ENCODE measurements at places on chromosomes 12 and 14.

DNA sequence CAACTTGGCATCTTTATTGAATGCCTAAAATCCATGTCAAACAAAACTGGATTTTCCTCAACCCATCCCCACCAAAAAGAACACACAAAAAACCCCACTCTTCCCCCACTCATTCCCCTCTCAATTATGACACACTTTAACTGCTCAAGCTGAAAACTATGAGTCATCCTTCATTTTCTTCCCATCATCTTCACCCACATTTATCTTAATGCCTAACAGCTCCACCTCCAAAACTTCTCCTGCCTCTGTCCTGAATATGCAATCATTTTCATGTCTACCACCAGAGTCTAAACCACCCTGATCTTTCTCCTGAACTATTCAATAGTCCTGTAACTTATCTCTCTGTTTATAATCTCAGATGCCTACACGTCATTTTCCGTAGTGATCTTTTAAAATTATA is 239.7 kb downstream of the BCAT1 start:
- no peak for DNase-seq

DNA sequence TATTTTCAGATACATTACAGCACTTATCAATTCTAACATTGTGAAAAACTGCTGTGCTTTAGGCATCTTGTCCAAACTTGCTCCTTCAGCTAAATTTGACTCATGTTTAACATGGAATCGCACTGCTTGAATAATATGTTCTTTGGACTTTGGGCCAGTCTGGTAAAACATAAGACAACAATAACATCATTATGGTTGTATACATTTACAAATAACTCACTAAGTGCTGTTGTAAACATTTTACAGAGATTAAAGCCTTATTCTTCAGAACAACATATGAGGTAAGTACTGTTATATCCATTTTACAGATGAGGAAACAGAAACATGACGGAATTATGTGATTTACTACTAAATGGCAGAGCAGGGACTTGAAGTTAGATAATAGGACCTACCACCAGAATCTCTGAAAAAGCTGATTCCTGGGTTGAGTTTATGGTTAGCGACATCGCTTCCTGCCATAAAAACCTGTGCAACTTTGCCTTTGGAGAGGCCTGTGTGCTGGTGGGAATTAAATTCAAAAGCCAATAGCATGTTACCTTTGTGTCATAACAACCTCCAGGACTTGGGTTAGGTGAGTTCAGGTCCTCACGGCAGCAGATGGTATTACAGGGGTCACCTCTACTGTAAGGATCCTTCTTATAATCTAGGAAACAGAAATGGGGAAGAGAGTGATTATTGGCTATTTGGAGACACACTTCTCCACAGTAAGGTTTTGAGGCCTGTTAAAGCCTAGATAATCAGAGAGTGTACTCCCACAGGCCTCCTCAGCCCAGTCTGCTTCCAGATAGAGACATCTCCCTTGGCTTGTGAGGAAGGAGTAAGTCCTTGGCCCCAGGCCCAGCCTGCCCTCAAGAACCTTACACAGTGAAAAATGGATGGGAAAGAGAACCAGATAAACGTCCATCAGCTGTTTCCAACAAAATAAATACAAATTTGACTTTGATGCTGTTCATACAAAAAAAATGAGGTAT is 61.8 kb downstream of the PLBD1 start:
- no peak for DNase-seq

- DNase-seq = no peak
Measured at GRCh38 chr14:32947792-32948191, 9.1 kb downstream of the NPAS3 start.

- DNase-seq = no peak
Measured at GRCh38 chr12:86837246-86837645, 581.1 kb upstream of the MGAT4C start.

- no peak for DNase-seq
Measured at GRCh38 chr14:91482263-91483013, 27.7 kb downstream of the PPP4R3A start.

DNA sequence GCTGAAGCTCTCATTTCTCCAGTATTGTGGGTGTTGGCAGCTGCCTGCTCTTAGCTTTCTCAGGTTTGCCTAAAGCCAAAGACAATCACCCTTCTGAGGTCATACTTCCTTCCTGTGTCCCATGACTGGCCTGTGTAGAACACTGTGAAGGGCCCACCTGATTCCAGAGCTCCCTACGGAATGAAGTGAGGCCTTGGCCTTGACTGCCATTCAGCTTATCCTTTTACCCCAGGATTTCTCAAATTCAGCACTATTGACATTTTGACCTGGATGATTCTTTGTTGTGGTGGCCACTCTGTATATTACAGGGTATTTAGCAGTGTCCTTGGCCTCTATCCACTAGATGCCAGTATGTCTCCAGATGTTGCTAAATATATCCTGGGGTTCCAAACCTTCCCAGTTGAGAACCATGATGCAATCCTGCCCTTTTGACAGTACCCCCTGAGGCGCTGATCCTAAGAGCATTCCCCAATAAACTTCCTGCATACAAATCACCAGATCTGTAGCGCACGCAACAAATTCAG is 112.3 kb upstream of the KRR1 start:
- no peak for DNase-seq

DNA sequence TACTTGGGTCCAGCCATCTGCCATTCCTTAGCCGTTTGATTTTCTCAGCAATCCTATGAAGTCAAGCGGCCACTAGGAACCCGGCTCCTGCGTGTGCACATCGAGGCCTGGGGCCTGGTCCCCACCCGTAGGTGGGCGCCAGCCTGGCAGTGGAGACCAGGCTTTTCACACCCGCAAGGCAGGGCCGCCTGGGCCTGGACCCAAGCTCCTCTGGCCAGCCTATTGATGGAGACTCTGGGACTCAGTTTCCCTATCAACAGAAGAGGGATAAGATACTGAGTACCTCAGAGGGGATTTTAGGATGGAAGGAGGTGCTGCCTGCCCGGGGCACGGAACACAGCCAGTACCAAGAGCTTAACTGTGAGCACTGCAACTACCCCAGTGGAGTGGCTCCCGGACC is 104.3 kb upstream of the C14orf180 start:
- no peak for DNase-seq

DNA sequence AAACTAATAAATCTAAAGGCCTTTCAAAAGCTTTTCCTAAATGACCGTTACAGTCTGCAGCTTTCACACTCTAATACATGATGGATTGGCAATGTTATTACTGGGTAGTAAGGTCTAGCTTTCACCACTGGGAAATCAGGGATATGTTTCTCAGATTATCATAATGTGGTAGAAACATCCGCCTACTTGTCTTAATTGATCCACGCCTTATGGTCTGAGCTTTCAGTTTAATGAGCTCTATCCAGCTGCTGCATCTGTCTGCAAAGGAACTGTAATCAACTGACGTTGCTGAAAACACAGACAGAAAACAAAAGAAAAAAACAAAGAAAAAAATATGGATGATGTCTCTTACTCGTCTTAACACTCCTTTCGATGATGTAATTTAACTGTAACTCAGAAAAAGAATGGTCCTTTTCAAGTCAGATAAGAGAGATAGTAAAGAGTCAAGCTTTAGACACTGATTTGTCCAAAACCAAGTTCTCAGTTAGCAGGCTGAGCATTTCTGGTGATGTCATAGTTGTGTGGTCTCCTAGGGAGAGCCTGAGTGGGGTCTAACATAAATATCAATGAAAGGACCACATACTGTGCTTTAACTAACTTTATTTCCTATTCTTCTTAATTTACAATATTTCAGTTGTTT is 85.9 kb downstream of the C2CD5 start:
- DNase-seq = no peak

DNA sequence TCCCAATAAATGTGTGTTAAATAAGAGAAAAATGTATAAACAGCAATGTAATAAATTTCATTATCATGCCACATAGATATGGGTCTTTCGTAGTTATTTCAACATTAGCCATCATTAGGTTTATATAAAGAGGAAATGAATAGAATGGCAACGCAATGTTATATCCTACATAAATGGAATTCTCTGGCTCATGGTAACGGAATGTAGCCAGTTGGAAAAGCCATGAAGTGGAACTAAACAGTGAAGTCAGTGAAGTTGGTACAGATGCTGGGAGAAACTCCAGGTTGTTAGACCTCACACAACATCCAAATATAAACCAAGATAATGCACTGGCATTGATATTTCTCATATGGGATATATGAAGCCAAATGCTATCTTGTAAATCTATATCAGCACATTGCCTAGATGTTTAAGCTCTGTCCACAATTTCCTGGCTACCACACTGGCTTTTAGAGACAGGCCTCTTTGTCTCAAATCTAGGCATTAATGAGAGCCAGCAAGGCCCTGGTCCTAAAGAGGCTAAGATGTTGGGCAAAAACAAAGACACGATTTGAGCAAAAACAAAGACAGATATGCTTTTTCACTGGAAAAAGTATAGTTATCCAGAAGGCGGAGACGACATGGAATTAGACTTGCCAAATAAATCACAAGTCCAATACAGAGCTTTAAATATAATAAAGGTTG is 861.0 kb downstream of the RPS29 start:
- DNase-seq = no peak

DNA sequence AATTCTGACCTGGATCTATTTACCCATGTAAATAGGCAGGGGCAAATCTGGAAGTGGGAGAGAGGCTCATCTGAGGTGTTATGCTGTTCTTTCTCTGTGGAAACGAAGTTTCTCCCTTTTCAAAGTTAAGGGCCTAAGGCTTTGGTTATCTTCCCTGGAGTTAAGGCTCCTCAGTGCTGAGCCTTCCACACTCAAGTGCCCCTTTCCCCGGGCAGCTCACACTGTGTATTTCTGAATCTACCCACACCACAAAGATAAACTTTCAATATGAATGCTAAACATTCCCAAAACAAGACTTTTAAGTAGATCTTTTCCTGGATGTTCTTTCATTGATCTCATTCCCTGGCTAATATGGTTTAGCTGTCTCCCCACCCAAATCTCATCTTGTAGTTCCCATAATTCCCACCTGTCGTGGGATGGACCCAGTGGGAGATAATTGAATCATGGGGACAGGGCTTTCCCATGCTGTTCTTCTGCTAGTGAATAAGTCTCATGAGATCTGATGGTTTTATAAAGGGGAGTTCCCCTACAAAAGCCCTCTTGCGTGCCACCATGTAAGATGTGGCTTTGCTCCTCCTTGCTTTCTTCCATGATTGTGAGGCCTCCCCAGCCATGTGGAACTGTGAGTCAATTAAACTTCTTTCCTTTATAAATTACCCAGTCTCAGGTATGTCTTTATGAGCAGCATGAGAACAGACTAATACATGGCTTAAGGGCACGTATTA is 251.1 kb downstream of the NAV3 start:
- no peak for DNase-seq

DNA sequence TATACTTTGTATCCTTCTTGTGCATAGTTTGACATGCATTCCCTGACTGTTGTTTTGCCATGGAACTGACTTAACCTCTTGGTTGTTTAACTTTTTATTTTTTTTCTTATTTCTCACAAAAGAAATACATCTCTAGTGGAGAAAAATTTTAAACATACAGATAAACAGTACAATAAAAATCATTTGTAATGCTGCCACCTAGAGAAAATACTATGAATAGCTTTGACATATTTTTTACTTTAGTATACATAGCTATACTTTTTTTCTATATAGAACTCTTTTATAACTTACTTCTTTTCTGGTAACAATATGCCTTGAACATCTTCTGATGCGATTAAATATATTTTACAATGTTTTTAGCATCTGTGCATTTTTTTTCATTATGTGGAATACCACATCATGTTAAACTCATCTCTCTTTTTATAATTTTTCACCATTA is 184.5 kb downstream of the AKAP6 start:
- no peak for DNase-seq

- DNase-seq = no peak
Measured at GRCh38 chr12:52745554-52745953, 31.6 kb downstream of the KRT76 start.

DNA sequence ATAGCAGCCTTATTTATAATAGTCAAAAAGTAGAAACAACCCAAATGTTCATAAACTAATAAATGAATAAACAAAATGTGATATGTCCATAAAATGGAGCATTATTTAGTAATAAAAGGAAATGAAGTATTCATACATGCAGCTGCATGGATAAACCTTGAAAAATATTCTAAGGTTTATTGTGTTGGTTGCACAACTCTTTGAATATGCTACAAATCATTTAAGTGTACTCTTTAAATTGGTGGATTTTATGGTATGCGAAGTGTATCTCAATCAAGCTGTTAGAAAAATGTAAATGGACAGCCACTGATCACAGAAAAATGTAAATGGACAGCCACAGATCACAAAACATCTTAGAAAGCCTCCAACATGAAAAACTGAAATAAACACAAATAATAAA is 73.2 kb upstream of the SLC38A4 start:
- DNase-seq = no peak

- DNase-seq = no peak
Measured at GRCh38 chr12:118637767-118638370, 261.5 kb downstream of the SUDS3 start.

GRCh38 chr12:52585946-52586345 is 12.3 kb upstream of the KRT74 start:
- DNase-seq = peak; percentile 87

DNA sequence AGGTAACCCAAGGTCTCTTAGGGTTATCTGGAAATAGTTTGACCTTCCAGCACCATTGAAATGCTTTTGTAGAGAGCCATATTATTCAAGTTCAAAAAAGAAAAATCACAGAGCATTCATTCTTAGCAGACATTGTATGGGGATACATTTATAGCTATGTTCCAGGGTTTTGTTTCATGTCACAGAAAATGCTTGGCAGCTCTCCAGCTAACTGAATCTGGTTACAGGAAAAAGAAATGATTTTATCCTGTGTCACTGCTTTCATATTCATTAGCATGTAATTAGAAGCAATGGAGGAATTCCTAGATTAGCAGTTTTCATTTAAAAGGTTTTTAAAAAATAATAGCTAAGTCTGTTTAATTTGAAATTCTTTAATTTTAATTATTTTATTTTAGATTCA is 78.9 kb downstream of the SNAPC1 start:
- no peak for DNase-seq

GRCh38 chr12:40502322-40502721 is 189.9 kb upstream of the CNTN1 start:
- DNase-seq = no peak

DNA sequence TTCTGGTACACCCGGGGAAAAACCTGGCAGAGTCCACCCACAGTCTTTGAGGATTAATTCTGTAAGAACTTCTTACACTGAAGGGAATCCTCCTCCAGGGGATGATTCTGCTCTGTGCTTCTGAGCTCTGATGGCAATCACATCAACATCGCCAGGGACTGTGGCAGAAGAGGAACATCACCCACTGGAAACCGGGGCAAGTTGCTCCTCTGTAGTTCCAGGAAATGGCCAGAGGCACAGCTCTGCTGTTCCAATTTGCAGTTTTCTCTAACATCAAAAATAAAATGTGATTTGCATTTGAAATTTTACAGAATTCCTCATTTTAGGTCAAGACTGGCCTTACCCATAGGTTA is 207.6 kb downstream of the DAD1 start:
- no peak for DNase-seq

DNA sequence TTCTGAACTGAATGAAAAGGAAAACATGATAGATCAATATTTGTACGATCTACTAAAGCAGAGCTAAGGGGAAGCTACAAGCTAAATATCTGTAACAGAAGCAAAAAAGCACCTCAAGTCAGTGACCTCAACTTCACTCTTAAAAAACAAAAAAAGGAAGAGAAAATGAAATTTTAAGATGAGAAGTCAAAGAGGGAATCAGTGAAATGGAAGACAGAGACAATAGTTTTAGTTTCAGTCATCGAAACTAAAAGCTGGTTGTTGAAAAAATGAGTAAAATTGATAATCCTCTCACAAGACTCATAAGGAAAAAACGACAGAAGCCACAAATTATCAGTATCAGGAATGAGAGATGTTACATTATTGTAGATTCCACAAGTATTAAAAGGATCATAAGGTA is 11.9 kb upstream of the SLC2A13 start:
- DNase-seq = no peak

GRCh38 chr14:43090380-43090779 is 1416.7 kb downstream of the FSCB start:
- DNase-seq = no peak

All from Jurkat, Clone E6-1 (cell line).